ENCODE measurements at places on chromosomes 2 and 18. TPM values are rescaled to one million over a fixed set of nuclear protein-coding genes. Genes with fewer than 3 reads are reported as not detected.
A peak's percentile ranks its signal among the peaks of the same experiment; 100 is the strongest.

Gene TLX2
- total RNA-seq, result not detected

Gene BOK
- total RNA-seq, result 99.4 TPM

DNA sequence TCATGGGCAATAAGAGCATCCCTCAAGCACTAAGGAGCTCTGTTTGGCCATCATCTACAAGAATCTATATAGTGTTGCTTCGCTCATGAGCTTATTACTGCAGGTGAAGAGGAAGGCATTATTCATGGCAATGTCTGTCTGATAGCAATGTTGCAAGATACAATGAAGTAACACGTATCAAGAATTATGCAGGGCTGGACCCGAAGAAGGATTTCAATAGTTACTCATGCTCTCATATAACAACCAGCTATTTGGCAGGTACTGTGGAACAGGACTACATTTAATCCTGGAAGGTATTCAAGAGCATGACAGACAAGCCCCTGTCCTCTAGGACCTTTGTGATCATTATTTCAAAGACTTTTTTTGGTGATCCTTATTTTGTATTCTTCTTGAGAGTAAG, 109.6 kb downstream of the LAMA3 start:
- DNase-seq, result no peak

GRCh38 chr2:28927878-28928277, 33.4 kb downstream of the WDR43 start:
- DNase-seq, result no peak

- DNase-seq, result no peak
These were observed 99.5 kb downstream of the SLC4A3 start for GRCh38 chr2:219726916-219727315.

- peak; percentile 45 for DNase-seq
These were observed 483 bp downstream of the OSBPL6 start for GRCh38 chr2:178194600-178195389.

DNA sequence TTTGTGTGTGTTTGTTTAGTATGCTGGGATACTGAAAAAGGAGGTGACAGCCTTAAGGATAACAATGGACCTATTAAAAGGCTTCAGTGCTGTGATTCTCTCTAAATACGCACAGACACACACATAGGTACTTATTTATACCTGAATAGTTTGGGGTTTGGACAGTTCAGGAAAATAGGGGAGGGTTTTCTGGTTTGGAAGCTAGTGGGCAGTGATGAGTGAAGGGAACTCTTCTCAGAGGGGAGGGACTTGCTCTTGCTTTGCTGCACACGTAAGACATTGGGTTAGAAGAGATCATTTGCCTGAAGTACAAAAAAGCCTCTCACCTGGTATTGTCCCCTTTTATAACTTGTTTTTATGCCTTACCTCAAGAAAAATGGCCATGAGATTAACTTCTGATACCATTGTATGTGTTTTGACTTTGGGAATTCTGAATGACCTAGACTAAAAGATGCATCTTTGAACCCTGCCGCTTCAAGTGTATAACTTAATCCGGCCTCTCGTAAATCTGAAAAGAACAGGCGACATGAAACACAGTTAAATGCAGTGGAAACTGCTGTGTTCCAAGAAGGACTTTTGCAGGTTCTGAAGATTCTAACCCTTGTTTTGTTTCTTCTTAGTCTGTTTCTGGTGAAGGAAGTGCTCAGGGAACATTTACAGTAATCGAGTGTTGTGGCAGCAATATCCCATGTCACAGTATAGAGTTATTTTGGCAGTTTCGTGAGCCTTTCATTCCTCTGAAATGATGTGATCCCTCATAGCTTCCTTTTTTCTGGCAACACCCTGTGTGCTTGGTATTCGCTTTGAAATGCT, 2.5 kb downstream of the CRIM1 start:
- DNase-seq, result peak; percentile 82

DNA sequence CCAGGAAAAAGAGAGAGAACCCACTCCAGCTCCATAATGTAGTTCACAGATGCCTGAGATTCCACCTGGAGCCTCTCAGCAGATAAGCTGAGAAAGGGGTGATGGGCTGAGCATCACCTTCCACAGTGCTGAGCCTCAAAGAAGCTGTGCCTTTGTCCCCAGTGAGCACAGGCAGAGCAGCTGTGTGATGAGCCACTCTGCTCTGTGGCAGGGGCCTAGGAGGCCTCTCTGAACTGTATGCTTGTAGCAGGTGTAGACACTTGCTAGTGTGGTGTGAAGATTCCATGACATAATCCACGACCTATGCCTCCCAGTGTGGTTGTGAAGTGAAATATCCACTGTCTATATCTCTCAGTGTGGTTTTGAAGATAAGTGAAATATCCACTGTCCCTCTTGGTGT, 70.4 kb upstream of the MGAT4A start:
- DNase-seq, result no peak

- DNase-seq, result no peak
These were observed 113.3 kb upstream of the MYCN start for GRCh38 chr2:15827001-15827400.
